ENCODE measurements at places on chromosomes 16 and 17. TPM values are rescaled to one million over a fixed set of nuclear protein-coding genes. Genes with fewer than 3 reads are reported as not detected.

Gene KRT28
- total RNA-seq: not detected

Gene NOG
- not detected for total RNA-seq

DNA sequence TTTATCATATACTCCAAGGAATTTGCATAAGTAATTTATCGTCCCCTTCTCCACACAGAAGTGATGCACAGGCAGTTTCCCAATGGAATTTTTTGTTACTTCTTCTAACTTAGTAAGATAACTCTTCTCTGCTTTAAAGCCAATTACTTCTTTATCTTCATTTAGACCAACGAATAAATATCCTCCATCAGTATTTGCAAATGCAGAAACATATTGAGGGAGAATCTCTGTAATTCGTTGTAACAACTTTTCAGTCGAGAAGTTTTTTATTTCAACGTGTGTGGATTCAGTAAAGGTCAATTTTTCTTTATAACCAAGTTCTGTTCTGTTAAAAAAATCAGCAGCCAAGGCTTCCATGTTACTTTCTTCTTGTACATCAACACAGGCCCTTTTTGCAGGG lies 30.7 kb upstream of the SLFN13 start:
- no peak for DNase-seq

- DNase-seq: no peak
Measured at GRCh38 chr16:66617010-66617434, 12.5 kb downstream of the CMTM3 start.

DNA sequence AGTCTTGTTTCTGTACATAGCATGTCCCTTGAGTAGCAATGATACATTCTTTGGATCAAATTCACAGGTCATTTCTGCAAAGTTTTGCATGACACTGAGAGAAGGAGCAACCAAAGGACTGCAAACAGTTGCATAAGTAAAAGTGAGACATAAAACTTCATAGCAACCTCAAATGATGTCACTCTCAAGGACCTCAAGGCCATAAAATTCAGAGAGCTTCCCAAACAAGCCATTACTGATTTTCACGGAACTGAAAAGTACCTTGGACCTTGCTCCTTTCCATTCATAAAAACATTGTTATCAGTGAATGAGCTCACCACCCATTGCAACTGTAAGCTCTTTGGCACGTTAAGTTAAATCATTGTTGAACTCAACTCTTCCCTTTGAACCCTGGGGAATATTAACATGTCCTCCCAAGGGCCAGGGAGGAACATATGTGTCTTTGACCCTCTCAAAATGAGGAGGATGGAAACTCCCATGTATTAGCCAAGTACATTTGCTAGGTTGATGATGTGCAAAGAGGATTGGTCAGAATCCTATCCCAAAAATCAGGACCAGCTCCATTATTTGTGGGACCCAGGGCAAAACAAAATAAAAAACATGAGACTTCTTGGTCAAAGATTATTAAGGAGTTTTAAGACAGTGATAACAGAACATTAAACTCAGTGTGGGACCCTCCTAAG lies 275.0 kb upstream of the DYNLRB2 start:
- DNase-seq: peak; percentile 82

DNA sequence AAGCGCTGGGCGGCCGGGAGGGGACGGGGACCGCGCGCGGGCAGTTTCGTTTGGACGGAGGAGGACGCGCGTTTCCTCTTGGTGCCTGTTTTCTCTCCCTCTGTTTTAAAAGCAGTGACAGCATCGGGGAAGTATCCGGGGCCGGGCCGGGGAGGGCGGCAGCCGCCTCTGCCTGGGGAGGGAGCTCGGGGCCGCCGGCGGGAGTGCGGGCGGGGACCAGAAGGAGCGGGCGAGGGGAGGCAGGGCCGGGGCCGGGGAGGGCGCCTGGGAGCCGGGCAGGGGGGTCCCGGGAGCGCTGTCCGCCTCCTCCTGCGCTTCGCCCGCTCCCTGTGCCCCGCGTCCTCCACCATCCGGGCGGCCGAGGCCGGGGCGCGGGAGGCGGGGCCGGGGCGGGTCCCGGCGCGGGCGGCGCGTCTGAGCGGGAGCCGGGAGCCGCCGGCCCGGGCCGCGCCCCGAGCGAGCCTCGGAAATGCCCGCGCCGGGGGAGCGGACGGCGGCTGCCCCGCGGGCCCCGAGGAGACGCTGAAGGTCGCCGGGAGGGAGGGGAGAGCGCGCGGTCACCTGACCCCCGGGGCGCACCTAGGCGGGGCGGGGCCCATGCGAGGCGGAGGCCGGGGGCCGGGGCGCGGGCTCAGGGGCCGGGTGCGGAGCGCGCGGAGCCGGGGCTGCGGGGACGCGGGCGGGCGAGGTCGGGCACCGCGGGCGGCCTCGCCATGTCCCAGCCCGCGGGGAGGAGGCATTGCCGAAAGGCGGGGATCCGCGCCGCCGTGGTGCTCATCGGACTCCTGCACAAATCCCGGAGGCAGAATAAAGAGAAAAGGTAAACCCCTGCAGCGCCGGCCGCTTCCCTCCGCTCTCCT lies 57.3 kb downstream of the RAP1GAP2 start:
- DNase-seq: no peak

DNA sequence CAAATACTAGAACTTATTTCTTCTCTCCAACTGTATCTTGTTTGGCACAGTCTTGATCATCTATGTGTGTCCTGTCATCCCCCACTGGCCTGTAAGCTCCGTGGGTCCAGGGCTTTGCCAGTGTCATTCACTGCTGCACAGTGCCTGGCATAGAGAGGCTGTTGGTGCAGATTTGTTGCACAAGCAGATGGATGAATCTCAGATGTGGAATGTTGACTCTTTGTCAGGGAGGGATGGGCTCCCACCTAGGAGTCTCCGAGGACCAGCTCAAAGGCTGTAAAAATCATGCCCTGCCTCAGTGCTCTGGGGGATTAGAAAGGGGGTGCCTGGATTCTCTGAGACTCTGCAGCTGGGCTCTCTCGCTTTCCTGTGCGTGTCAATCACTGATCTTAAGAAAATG lies 60.6 kb downstream of the RAB11FIP4 start:
- DNase-seq: peak; percentile 26

DNA sequence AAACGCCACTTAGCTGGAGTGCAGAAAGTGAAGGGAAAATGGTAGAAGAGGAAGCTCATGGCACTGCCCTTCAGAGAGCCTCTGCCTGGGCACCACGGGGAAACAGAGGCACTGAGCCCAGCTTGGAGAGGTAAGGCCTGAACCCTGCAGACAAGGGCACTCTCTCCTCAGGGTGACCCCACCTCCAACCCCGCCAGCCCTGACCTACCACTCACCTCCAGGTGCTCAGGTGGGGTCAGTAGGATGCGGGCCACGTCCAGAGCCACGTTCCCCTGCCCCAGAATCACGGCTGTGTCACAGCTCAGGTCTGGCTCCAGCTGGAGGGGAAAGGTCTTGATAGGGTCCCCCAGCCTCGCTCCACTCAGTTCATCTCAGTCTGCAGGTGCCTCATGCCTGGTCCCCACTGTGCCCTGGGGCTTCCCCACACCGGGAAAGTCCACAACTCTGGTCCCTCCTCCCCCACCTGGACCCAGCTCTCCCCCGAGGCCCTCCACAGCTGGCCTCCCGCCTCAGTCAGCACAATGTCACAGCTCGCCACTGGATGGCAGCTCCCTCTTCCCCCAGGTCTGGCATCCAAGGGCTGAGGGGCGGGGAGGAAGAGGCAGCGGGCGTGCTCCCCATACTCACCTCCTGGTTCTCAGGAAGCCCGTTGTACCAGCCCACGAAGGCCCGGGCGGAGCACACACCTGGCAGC lies 6.0 kb upstream of the GRIN2C start:
- DNase-seq: peak; percentile 32

DNA sequence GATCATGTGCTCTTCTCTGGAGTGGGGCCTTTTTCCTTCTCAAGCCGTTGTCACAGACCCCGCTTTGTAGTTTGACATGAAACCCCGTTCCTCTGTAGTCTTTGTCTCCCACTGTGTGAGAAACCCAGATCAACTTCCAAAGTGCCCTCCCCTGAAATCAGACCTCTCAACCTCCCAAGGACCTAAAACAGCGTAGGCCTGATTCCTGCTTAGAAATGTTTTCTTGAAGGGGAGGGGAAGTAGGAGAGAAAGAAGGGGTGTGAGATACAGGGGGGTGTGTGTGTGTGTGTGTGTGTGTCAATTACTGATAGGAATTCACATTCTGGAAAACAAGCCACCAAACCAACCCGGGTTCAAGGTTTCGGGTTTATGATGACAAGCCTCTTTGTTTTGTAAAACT lies 1.4 kb downstream of the UBE2O start:
- DNase-seq: no peak

GRCh38 chr17:50697062-50697461 lies 10.7 kb downstream of the ANKRD40 start:
- peak; percentile 66 for DNase-seq

DNA sequence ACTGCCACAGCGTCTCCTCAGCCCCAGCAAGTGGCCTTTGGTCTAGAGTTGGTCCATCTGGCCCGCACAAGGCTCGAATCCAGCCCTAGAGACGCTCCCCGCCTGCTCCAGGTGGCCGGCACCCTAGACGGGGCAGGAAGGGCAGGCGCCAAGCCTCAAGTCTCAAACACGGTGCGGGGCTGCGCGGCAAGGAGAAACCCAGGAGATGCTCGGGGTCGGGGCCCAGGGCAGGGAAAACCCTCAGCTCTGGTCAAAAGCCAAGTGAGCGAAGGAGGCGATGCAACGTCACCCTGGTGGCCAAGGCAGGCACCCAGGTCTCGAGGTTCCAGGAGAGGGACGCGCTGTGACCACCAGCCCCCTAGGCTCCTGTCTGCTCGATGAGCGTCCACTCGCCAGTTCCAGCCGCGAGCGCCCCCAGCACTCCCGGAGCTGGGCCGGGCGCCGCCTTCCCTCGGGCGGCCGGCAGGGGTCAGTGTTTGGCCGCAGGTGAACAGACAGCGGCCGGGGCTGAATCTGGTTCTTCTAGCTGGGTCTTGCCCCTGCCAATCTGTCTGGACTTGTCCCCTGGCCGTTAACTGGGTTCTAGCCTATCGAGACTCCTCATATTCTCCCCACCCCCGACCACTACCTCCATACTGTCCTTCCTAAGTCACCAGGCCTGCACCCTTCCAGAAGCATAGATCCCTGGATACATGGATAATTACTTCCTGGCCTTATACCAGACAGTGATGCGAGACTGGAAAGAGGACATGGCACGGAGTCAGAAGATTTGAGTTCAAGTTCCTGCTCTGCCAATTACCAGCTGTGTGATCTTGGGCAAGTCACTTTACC lies 44.0 kb downstream of the PRAC1 start:
- peak; percentile 57 for DNase-seq

DNA sequence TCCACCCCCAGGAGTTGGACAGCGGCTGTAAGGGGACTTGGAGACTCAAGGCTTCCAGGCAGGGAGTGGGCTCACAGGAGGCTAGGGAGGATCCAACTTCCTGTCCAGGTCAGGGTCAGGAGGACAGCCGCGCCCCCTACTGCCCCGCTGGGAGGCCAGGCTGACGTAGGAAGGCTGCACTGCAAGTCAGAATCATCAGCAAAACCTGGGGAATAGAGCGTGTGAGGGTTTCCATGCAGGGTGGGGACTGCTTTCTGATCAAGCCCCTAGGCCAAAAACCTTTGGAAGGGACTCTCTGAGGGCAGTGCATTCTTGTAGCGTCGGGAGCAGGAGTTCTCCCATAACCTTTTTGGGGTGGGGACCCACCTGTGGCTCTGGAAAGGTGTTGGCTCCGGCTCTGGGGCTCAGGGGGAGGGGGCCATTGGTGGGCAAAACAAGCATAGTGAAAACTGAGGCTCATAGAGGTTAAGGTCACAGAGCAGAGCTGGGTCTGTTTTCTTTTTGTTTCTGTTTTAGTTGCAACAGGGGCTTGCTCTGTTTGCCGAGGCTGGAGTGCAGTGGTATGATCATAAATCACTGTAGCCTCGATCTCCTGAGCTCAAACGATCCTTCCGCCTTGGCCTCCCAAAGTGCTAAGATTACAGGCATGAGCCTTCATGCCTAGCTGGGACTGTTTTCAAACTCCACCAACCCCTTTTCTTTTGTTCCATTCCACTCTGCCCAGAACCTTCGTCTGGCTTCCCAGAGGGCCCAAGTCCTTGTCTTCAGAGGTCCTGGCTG lies 22.1 kb downstream of the RAI1 start:
- no peak for DNase-seq

GRCh38 chr16:11682655-11683096 lies 14.4 kb downstream of the SNN start:
- DNase-seq: no peak

- DNase-seq: no peak
Measured at GRCh38 chr16:57146040-57146647, 39.7 kb downstream of the PSME3IP1 start.

GRCh38 chr17:48483004-48483403 lies 47.8 kb downstream of the HOXB1 start:
- DNase-seq: no peak

All from HT-29 (cell line).